ENCODE measurements at places on chromosomes 13 and 19. TPM values are rescaled to one million over a fixed set of nuclear protein-coding genes. Genes with fewer than 3 reads are reported as not detected.

Gene STX10
- total RNA-seq, result 47.2 TPM

Gene SBSN
- 16.5 TPM for total RNA-seq

Gene DNM2
- total RNA-seq, result 64.3 TPM

Gene TSHZ3
- 6.2 TPM for total RNA-seq

Gene ZNF726
- total RNA-seq, result 1.7 TPM

Gene UBE2S
- 26.8 TPM for total RNA-seq

Gene SYNGR4
- not detected for total RNA-seq

Gene KCTD4
- not detected for total RNA-seq

Gene SLC1A6
- not detected for total RNA-seq

Gene HCN2
- 1.3 TPM for total RNA-seq

Gene TJP3
- total RNA-seq, result 1.0 TPM

Gene ZNF491
- 0.34 TPM for total RNA-seq

Gene TNFRSF19
- total RNA-seq, result 0.50 TPM

Gene TPTE2
- not detected for total RNA-seq

Gene SPIB
- not detected for total RNA-seq

Gene ERVK3-1
- 33.4 TPM for total RNA-seq

Gene NOP53
- 67.2 TPM for total RNA-seq

Gene SELENOV
- not detected for total RNA-seq

Gene LMTK3
- 3.6 TPM for total RNA-seq

Gene IL4I1
- 0.34 TPM for total RNA-seq

Gene SULT2A1
- total RNA-seq, result not detected
